Stimulated activated CD8-positive, alpha-beta memory T cell treated with anti-CD3 and anti-CD28 coated beads, Interleukin-4, amount 100 ng/mL, for 4 hours (primary cell): ENCODE measurements at places on chromosomes 6 and 20.

GRCh38 chr20:14632906-14633305 is 295.5 kb upstream of the FLRT3 start:
- DNase-seq, result no peak

DNA sequence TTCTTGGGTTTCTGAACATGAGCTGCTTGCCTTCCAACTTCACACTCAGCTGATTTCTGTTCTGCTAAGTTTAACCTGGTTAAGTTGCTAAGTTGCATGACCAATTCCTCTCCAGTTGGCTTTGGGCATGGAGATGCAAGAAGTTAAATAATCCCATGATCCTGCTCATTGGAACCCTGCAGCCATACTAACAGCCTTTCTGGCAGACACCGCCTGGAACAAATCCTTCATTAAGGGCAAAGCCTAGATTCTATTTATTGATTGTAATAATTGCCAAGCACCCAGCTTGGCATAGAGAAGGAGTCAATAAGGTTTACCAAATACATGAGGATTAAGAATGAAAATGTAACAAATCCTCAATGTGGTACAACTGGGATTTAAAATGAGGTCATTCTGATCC is 742.4 kb upstream of the CHD6 start:
- DNase-seq, result no peak

- DNase-seq, result no peak
Measured at GRCh38 chr6:2744209-2744771, 6.4 kb downstream of the MYLK4 start.

DNA sequence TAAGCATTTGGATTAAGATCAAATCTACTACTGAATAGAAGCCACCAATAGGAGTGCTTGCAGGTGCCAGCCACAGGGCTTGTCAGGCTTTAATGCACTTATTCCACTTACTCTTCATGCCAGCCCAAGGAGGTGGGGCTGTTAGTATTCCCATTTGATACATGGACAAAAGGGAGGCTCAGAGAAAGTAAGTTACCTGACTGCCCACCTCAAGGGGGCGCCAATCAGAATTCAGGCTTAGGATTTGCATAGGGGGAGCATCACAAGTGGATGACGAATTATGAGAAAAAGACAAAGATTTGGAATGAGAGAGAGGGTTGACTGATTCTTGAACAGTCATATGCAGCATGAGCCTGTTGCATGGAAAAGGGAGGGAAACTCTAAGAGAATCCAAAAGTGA is 188.4 kb upstream of the TSHZ2 start:
- DNase-seq, result no peak

GRCh38 chr20:25360631-25361286 is 29.9 kb downstream of the ABHD12 start:
- DNase-seq, result no peak

DNA sequence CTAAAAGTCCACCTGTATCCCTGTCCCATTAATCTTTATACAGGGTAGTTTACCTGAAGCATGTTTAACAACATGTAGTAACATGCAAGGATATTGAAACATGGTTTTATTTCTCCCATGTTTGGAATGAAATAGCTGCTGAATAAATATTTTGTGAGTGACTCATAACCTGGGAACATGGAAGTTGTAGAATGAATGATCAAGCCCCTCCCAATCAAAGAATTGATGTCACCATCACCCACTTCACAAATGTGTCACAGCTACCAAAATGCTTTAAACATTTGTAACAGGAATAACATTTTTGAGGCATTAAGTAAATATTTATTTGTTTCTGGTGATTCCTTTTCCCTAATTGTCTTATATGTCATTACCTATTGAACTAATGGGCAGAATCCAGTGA is 58.9 kb upstream of the TNFAIP3 start:
- DNase-seq, result no peak
